ENCODE measurements at places on chromosomes 6 and 20. TPM values are rescaled to one million over a fixed set of nuclear protein-coding genes. Genes with fewer than 3 reads are reported as not detected.

- no peak overlapping the region for H3K27ac ChIP-seq
- H3K36me3 ChIP-seq = peaks cover 29% of the 10 kb centered on the region
- H3K4me3 ChIP-seq = no peak overlapping the region
Observed at GRCh38 chr20:20492521-20493332, 124.8 kb downstream of the INSM1 start.

- DNase-seq = no peak
- H3K27ac ChIP-seq = no peak overlapping the region
- H3K36me3 ChIP-seq = no peaks in the 10 kb centered on the region
- H3K4me3 ChIP-seq = no peak overlapping the region
Observed at GRCh38 chr6:48027704-48028435, 83.1 kb downstream of the PTCHD4 start.

GRCh38 chr6:87767478-87767877 lies 65.4 kb upstream of the AKIRIN2 start:
- no peak overlapping the region for H3K27ac ChIP-seq
- H3K36me3 ChIP-seq = no peaks in the 10 kb centered on the region
- no peaks in the 10 kb centered on the region for H3K4me1 ChIP-seq

GRCh38 chr6:37838219-37838921 lies 18.8 kb downstream of the ZFAND3 start:
- H3K4me3 ChIP-seq = no peak overlapping the region
- H3K27me3 ChIP-seq = no peaks in the 10 kb centered on the region
- peaks cover 8% of the 10 kb centered on the region for H3K4me1 ChIP-seq
- peaks cover 23% of the 10 kb centered on the region for H3K36me3 ChIP-seq
- no peak for DNase-seq

Gene MICB
- 62.9 TPM for total RNA-seq

All from activated CD4-positive, alpha-beta memory T cell treated with anti-CD3 and anti-CD28 coated beads, Interleukin-2, amount 10 ng/mL, durations not matched to agents 7 days and 5 days (primary cell).